ENCODE measurements at places on chromosomes 7 and 10.

DNA sequence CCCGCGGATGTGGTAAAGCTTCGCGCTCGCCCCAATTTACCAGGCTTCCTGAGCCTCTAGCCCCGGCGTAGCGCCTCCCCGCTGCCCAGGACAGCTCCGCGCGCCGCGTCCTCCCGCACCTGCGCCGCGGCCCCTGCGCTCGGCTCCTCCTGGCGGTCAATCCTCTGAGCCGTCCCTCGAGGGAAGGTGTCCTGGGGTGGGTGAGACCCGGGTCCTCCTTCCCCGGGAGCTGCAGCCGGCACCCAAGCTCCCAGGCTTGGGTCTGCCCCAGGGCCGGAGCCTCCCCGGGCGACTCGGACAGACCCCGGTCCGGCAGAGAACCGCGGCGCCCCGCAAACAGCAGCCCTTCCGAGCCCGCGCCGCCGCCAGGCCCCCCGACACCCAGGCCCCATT lies 512 bp downstream of the OSBPL3 start:
- DNase-seq = peak; percentile 71

DNA sequence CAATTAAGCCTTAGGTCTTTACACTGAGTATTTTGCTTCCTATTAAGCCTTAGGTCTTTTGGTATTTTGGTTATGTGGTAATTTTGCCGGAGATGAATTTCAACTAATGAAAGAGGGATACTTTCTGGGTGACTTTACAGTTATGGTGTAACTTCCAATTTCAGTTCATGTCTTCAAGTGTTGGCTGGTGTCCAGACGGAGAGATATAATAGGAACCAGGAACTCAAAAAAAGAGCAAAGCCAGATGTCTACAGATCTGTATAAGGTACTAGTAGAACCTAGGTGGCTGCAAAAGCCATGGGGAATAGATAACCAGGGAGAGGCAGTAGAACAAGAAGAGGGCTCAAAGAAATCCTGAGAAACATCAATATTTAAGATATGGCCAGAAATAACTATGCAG lies 12.3 kb downstream of the ERCC6 start:
- DNase-seq = peak; percentile 59

GRCh38 chr7:36295090-36295489 lies 94.6 kb upstream of the ANLN start:
- DNase-seq = no peak

DNA sequence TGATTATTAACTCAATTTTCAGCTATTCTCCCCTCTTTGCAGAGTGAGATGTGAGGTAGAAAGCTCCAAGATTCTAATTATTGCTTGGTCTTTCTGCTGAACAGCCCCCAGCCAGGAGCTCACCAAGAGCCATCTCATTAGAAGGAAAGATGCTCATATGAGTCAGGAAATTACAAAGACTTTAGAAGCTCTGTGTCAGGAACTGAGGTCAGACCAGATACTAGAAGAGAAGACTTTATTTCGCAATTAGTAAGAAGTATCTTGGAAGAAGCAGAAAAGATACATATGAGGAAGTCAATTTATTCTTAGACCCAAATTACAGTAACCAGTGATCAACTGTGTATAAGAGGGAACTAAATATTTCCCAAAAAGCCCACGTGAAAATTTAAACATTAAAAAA lies 626.9 kb downstream of the ZWINT start:
- DNase-seq = no peak

- DNase-seq = no peak
Observed at GRCh38 chr7:111911166-111911961, 294.8 kb downstream of the DOCK4 start.

- no peak for DNase-seq
Observed at GRCh38 chr7:10779465-10780399, 193.9 kb upstream of the PHF14 start.

DNA sequence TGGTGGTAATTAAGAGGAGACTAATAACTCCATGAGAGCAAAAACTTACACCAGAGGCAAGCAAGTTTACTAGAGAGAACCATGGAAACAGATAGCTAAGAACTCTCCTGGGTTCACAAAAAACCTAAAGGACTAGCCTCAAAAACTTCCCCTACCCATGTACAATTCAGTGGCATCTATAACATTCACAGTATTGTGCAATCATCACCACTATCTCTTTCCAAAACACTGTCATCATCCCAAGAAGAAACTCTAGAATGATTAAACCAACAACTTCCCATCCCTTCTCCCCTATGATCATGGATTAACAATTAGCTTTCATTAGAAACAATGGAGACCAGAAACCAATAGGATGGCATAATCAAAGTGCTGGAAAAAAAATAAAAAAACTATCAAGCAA lies 1038.3 kb downstream of the LRMDA start:
- DNase-seq = no peak

GRCh38 chr7:41328544-41328943 lies 374.3 kb downstream of the INHBA start:
- DNase-seq = no peak

GRCh38 chr10:10745291-10745690 lies 272.4 kb upstream of the CELF2 start:
- no peak for DNase-seq

DNA sequence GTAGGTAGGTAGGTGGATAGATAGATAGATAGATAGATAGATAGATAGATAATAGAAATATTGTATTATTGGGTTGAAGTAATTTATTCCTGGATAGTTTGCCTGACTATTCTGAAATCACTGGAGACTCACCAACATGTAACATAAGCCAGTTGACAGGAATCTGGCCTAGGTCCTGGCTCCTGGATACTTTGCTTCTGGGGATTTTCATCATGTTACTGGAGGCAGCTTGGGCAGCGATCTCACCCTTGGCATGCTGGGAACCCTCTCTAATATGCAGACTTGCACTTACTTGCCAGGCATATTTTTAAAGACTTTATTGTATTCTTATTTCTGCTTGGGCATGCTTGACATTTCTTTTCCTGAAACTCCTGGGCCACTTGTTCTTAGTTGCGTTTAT lies 709.1 kb upstream of the FZD8 start:
- DNase-seq = no peak

GRCh38 chr10:112189465-112189864 lies 5.9 kb upstream of the GPAM start:
- no peak for DNase-seq

- no peak for DNase-seq
Observed at GRCh38 chr10:28256776-28257175, 46.1 kb downstream of the MPP7 start.

- no peak for DNase-seq
Observed at GRCh38 chr10:104016661-104017060, 49.7 kb downstream of the SLK start.

DNA sequence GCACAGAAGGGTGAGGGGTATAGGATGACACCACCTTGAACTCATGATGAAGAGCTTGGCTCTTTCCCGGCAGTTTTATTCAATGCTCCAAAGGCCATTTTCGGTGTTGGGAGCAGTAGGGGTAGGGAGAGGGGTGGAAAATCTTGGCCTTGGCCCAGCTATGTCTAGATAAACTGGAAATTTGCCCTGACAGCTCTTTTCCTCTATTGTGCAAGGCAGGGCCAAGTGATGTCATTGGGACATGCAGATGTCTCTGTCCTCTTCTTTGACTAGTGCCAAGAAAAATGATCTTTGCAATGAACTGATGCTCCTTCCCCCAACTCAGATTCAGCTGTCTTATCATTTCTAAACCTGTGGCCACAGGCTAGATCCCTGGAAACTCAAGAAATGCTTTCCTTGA lies 27.7 kb upstream of the PRKCQ start:
- DNase-seq = no peak

DNA sequence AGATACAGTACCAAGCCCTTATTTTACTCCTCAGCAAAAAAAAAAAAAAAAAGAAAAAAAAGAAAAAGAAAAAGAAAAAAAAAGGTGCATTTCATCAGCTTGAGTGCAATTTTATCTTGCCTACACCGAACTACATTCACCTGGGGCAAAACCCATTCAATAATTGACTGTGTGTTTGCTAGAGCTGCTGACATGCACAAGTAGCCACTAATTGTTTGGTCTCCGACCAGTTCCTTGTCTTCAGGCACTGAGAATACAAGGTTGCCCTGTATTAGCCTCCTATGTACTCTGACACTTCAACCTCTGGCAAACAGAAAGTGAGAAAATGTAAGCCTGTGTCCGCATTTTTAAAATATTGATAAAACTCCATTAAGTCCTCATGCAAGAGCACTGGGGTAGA lies 1579.4 kb upstream of the LRRTM3 start:
- DNase-seq = no peak

- no peak for DNase-seq
Observed at GRCh38 chr10:3631701-3632330, 153.2 kb downstream of the KLF6 start.

GRCh38 chr7:100783804-100784203 lies 43.5 kb downstream of the EPHB4 start:
- no peak for DNase-seq

DNA sequence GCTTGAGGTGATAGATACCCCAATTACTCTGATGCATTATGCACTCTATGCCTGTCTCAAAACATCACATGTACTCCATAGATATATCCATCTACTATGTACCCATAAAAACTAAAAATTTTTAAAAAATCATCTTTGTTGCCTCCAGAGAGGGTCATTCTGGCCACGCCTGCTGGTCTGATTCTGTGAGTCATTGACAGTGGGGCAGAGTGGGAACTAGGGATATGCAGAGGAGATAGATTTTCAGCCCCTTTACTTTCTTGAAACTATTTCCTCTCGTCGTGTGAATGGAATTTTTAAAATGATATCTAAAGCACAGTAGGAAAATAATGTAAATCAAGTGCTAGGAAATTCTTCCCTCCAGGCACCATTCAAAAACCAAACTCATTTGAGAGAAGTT lies 715.0 kb upstream of the NRP1 start:
- DNase-seq = no peak

DNA sequence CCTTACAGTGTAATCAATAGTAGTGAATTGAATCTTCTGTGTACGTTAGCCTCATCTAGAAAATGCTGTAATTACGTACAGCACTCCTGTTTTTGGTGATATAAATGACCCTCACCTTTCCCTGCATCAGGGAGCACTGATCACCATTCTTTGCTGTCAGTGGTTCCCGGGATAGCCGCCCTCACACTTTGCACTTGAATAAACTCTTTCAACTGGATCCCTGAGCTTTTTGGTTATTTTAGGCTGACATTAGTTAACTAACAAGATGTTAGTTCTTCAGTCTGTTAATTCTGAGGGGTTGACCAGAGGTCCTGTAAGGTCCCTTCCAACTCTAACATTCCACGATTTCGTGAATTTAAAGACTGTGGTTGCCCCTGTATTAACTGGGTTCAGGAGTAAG lies 23.4 kb upstream of the ZC3HAV1 start:
- no peak for DNase-seq

GRCh38 chr10:46040004-46040403 lies 6.1 kb downstream of the MSMB start:
- no peak for DNase-seq
